Hematopoietic multipotent progenitor cell (in vitro differentiated cells): ENCODE measurements at places on chromosomes 11 and 22.

DNA sequence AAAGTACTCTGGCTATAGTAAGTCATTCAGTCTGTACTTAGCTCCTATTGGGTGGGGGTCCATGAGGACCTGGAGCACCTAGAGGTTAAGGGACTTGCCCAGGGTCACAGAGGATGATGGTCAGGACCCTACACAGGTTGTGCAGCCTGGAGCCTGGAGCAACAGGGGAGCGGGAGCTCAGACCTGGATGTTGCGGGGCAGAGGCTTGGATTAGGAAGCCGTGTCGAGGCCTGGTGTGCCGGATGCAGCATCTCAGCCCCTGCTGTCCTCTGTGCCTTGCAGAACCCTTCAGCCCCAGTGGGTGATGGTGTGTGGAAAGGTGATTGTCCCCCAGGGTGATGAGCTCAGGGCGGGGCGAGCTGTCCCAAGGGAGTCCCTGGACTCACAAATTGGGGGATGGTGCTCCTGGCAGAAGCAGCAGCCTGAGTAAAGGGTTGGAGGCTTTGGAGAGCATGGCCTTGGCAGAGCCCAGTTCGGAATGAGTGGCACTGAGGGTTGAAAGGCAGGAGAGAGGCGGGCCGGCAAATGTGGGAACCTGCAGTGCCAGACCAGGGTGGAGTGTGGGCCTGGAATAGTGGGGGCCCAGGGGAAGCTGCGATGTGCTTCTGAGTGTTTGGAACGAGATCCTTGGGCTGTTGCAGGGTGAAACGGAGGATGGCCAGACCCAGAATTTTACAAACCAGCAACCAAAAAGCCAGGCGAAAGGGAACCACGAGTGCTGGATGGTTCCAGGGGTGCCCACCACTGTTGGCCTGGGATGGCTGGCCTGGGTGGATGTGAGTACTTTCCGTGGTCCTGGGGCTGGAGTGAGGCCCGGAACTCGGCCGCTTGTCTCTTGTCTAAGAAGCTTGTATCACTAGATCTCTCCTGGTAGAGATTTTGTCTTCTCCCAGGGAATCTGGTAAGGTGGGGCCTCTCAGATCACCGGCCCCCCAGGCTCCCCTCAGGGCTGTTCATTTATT lies 2.9 kb downstream of the TPCN2 start:
- no peak for DNase-seq

GRCh38 chr22:37519268-37520195 lies at the start of gene CARD10:
Gene CARD10, minus strand, starts transcription at chr22:37519415. Its CDS starts 215 bp downstream, at chr22:37519200.
- no peak for DNase-seq

DNA sequence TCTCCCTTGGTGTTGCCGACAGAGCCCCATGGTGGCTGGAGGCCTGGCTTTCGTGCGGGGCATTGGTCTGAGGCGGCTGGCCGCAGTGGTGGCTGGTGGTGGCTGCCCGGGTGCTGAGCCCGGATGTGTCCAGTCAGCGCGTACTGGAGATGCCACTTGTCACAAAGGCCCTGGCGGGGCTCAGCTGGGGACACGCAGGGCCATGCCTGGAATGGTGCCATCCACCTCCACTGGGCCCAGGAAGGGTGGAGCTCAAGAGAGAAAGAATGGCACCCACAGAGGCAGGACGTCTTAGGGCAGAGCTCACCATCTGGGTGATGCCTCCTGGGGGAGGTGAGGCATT lies 92.5 kb downstream of the CEP164 start:
- DNase-seq = no peak

- DNase-seq = no peak
Measured at GRCh38 chr11:116984186-116984585, 114.0 kb downstream of the SIK3 start.

DNA sequence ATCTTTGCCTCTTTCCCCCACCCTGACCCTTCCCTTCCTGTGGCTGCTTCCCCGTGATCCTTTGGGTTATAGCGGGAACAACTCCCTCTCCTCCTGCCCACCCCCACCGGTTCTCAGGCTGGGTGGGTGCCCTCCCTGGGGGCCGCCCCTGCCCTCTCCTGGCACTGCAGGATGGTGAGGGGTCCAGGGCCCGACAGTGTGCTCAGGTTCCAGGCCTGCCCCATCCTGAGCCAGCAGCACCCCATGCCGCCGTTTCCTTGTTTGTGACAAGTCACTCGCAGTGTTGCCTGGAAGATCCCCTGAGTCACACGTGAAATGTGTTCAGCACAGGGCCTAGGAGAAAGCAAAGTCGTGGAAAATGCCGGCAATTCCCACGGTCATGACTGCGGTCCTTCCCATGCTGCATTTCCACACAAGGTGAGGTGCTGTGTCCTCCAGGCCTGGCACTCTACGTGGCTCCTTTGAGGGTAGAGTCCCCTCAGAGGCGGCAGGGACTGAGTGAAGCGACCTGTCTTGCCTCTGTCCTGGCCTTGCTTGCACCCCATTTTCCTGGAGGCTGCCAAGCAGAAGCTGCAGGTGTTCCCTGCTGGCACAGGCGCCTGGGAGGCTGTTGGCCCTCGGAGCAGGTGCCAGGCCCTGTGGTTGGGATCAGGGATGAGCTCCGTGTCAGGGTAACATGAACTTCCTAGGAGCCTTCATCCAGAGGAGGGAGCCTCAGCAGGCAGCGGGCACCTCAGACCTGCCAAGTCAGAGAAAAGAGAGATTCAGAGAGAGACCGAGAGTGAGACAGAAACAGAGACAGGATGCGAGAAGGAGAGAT lies 80.5 kb upstream of the LINC01488 start:
- no peak for DNase-seq

- DNase-seq = no peak
Measured at GRCh38 chr11:126332221-126332711, 23.2 kb upstream of the ST3GAL4 start.

DNA sequence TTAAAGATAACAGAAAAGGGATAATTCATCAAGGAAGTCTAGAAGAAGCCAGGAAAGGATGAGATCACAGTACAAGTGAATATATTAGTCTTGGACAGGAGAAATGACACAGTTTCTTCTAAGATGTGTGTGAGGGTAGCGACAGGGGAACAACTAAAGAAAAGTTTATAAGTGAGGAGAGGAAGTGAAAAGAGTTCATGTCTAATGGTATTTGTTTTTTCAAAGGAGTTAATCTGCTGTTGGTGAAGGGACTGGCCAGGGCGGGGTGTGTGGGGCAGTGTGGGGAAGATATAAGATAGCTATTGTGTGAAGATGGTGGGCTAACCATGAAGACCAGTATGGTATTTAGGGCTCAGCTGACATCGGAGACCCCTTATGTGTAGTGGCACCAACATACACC lies 7.6 kb upstream of the PPFIBP2 start:
- DNase-seq = no peak

DNA sequence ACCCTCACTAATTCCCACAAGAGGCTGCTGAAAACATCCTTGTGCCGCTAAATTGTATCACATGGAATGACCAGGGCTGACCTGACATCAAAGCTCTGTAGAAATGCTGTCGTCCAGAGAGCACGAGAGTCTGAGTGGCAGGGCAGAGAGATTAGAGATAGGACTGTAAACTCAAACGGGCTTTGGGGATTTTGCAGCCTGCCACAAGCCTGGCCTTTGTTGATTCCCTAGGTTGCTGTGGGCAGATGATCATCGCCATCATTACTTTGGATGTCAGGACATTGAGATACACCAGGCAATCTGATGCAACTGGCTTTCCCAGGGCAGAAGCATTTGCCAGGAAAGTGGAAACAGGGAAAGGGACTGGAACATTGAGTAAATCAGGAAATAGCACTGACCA lies 131.6 kb downstream of the ETS1 start:
- no peak for DNase-seq

DNA sequence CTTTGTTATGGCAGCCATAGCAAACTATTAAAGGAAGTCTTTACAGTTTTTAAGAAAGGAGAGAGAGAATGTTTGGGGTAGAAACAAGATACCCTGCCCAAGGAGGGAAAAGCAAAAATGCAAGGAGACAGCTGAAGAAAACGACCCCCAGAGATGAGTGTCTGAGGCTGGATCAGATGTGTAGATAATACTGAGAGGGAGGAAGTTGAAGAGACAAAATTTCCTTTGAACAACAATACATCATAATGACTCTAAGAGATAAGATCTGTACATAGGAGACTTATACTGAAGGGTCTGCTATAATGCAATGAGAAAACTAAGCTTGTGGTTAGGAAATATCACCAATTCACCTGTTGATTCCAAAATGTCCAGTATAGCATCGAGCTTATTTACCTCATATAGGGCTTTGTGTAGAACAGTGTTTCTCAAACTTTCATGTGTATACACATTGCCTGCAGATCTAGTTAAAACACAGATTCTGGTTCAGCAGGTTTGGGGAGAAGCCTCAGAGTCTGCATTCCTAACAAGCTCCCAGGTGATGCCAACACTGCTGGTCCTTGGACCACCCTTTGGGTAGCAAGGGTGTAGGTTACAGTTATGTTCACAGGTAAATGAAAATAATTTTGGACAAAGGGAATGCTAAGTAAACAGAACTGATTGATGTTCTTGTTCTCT lies 5.8 kb upstream of the CEP295 start:
- no peak for DNase-seq

DNA sequence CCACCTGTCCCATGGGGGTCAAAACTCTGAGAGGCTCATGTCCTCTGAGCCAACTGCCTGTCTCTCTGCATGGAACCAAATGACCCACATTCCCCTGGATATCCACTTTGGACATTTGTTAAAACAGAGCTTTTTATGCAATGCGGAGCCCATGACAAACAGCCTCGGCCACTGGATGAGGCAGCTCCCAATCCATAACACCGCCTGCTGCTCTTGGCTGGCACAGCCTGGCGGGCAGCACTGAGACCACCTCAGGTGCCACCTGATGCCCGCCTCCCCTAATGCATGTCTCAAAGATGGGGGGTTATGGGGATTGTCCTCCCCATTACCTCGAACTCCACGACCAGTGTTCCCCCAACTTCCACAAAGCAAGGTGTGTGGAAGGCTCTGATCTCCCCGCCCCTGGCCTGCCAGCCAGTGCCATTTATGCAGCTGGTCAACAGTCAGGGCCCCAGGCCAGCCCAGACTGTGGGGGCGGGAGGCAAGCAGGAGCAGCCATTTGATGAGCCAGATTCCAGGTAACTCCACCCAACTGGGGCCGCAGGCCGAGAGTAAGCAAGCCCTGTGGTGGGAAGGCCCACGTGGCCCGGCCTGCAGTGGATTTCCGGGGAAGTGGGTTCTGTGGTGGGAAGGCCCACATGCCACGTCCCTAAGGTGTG lies 84.2 kb downstream of the PHF21B start:
- DNase-seq = no peak

DNA sequence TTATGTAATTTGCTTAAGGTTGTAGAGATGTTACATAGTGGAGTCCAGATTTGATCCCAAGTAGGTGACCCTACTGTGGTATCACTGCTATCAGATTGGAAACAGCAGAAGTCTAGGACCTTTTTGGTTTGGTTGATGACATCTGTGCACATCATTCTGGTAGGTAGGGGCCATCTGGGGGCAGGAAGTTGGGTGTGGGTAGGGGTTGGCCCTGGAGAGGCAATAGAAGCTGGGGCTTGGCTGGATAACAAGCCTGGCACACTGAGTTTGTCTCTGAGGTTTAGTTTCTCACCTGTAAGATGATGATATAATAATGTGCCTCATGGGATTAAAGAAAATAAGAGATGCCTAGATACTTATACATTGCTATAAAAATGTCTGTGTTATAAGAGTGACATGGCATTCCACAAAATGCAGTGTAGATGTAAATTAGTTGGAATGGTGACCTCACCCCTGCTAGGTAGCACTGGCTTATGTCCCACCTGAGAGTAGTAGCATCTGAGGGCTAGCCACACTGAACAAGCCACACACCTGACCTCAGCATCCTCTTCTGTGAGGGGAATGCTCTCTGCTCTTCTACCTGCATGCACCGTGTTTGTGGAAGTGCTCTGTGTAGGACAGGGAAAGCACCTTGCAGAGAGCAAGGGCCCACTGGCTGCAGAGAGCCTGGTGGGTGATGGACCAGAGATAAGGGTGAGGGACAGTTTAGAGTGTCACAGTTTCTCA lies 36.9 kb downstream of the PTPRJ start:
- DNase-seq = no peak

DNA sequence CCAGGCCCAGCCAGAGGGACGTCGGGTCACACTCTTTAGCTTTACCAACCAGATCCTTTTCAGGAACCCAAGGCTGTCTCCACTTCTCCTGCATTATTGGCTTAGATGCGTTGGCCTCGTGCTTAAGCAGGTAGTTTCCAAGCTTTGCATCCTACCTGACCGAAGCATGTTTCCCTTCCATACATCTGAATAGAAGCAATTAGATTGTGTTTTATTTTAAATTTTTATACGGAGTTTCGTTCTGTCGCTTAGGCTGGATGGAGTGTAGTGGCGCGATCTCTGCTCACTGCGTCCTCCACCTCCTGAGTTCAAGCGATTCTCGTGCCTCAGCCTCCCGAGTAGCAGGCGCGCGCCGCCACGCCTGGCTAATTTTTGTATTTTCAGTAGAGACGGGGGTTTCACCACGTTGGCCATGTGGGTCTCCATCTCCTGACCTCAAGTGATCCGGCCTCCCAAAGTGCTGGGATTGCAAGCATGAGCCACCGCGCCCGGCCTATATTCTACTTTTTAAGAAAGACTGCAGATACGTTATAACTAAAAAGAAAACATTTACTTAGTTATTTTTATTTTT lies 677 bp downstream of the DYNC2H1 start:
- no peak for DNase-seq

DNA sequence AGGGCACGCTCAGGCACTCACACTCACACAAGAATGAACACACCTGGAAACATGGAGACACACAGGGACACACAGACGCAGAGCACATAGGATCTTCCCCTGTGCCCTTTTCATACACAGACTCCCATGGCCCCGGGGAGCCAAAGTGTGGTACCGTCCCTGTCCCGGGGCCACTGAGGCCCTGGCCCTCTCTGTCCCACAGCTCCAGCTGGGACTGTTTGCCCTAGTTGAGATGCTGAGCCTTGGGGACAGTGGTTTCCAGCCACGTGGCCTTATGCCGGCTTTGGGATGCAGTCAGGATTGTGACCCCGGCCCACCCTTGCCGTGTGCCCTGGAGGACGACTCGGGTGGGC lies 100.7 kb downstream of the BCR start:
- DNase-seq = no peak

DNA sequence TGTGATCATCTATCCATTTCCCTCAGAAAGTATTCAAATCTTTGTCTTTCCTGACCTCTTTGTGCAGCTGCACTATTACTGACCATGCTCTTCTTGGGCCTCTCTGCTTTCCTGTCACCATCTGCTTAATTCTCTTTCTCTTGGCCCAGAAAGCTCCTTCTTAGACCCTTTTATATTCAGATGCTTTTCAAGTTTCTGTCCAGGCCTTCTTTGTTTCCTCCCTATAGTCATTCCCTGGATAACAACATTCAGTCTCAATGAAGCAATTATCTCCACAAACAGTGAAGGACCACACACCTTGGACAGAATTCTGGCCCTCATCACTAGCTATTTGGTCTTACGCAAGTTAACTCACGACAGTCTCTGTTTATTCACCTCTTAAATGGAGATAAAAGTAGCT lies 89.7 kb downstream of the LARGE2 start:
- DNase-seq = no peak
